Glutamatergic neuron (in vitro differentiated cells): ENCODE measurements at places on chromosomes 12 and 14.

DNA sequence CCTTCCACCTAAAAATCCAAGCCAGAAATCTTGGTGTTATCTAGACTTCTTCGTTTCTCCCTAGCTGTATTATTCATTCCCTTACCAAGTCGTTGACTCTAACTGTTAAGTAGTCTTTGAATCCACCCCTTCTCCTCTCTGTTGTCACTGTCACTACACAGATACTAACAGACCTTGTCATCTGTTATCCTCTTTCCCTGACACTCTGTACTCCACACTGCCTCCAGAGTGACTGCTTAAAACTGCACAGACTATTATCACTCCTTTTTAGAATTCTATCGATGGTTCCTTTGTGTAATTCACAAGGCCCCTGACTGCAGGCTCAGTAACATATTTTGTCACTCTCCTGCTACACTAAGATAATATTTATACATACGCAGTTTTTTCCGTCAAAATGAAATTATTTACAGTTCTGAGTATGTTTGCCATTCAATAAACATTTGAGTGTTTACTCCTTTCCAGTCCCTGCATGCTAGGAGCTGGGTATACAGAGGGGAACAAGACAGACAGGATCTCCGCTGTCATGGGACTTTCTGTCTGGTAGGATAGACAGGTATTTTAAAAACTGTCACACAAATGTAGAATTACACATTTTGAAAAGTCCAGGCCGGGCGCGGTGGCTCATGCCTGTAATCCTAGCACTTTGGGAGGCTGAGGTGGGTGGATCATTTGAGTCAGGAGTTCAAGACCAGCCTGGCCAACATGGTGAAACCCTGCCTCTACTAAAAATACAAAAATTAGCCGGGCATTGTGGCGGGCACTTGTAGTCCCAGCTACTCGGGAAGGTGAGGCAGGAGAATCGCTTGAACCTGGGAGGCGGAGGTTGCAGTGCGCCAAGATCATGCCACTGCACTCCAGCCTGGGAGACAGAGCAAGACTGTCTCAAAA is 3.8 kb downstream of the MARS1 start:
- no peak for DNase-seq

DNA sequence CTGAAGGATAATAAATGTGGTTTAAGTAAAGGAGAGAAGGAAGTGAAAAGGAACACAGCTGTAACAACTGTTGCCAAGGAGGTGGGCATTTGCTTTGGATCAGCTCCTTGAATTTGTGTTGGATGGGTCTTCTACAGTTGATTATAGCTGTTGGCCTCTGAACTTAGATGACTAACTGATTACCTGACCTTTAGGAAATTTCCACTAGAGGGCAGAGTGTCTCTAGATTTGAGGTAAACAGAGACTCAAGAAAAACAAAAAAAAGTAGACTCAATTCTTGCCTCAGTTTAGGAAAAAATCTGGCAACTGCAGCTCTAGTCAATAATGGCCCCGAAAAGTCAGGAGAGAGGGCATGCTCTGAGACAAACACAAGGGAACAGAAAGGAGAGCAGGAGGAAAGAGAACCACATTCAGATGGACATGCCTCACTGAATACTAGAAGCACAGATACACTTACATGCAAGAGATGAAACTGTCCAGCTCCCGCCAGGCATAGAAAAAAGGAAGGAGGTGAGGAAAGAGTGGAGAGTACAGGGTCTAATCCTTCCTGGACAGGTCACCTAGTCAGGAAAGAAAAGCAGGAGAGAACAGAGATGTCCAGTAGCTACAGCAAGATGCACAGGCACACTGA is 20.6 kb downstream of the COX14 start:
- DNase-seq: no peak

- no peak for DNase-seq
These were observed 817.2 kb downstream of the TMEM121 start for GRCh38 chr14:106343626-106344025.

- DNase-seq: no peak
These were observed 75.9 kb upstream of the C12orf71 start for GRCh38 chr12:27158297-27158696.

DNA sequence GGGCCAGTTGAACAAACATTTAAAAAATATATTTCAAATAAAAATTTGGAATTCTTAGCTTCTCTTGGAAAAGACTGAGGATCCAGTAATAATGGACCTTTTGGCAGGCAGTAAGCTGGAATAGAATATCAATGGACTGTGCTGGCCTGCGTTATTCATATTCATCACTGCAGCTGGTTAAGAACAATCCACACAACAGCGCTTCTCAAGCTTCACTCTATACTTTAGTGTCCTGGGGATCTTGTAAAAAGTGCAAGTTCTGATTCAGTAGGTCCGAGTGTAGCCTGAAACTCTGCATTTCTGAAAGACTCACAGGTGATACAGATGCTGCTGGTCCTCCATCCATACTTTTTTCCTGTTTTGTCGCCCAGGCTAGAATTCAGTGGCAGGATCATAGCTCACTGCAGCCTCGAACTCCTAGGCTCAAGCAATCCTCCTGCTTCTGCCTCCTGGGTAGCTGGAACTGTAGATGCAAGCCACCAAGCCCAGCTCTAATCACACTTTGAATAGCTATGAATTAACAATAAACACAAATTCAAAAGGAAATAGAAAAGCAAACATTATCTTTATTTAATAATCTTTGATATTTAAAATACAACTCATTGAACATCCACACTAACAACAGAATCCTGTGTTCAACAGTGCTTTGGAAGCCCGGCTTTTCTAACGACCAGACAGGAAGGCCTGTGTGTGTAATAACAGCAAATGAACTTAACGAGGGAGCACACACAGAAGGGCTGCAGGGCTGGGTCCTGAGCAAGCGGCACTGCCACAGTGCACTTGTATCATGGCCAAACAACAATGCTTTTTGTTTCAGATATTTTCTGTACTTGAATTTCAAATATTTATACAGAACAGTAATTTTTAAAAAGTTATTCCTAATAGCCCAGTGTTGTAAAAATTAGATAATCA is 18.4 kb upstream of the TRIP11 start:
- DNase-seq: no peak

GRCh38 chr12:126762150-126762549 is 1504.8 kb upstream of the TMEM132C start:
- no peak for DNase-seq

DNA sequence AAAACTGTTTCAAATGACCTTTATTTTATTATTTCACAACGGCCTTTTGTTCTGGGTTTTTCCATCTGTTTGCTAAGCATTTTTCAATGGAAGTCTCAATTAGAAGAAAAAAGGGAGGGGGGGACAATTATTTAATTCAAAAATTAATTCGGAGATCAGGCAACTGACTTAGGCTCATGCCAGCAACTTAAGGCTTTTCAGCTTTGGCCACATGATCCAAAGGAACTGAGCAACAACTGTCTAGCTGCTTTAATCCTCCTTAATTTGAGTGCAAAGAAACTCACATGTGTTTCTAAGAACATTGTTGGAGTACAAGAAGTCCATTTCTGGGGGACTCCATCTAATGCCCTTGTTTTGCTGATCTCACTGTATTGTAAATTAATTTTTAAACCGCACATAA is 188.0 kb downstream of the EXOC5 start:
- no peak for DNase-seq

- DNase-seq: no peak
These were observed 136.8 kb upstream of the NTF3 start for GRCh38 chr12:5295151-5295550.
